ENCODE measurements at places on chromosomes 2 and 18. TPM values are rescaled to one million over a fixed set of nuclear protein-coding genes. Genes with fewer than 3 reads are reported as not detected.

DNA sequence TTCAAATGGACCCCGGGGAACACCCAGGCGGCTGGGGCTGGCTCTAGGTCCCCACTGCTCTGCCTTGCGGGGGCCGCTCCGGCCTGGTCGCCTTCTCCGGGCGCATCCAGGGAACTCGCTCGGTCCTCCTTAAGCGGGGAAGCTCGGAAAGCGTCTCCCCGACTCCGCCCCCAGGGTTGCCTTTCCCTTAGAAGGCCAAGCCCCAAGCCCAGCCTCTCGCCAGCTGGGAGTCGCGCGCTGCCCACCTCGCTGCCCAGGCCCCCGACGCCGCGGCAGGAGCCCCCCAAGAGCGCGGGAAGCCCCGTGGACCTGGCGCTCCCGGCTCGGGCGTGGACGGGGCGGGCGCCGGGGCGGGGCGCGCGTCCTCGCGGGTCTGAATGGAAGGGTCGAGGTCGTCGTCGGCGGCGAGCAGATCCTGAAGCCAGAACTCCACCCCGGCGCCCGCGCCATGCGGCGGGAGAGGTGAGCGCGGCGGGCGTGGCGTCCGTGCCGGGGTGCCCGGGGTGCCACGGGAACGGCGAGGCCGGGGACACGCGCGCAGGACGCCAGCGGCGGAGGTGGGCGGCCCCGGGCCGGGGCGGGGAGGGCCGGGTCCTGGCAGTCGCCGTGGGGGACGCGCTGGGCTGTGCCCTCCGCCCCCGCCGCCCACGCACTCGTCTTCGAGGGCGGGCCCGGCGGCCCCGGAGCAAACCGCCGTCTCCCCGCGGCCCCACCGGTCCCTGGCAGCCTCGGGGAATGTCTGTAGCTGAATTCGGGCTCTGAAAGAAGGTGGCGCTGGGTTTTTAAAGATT is at the start of gene BOK:
BOK (plus strand) TSS at position 214 of the 791 bp plus-strand sequence. CDS start 739 bp downstream, outside the sequence.
- H3K27ac ChIP-seq = no peak within 1 kb of the TSS
- DNase-seq = no peak
- no peaks in the 10 kb centered on the region for H3K4me1 ChIP-seq
- no peak within 1 kb of the TSS for H3K4me3 ChIP-seq
- peaks cover 52% of the 10 kb centered on the region for H3K27me3 ChIP-seq
- no peaks in the 10 kb centered on the region for H3K36me3 ChIP-seq

- DNase-seq = peak; percentile 10
- no peak overlapping the region for H3K27ac ChIP-seq
- H3K27me3 ChIP-seq = peaks cover 19% of the 10 kb centered on the region
Measured at GRCh38 chr2:242011167-242011513, 141.6 kb downstream of the RTP5 start.

- H3K4me1 ChIP-seq = peaks cover 36% of the 10 kb centered on the region
- H3K27ac ChIP-seq = peak overlapping the region; percentile 59
- no peaks in the 10 kb centered on the region for H3K27me3 ChIP-seq
- DNase-seq = no peak
- no peak overlapping the region for H3K4me3 ChIP-seq
Measured at GRCh38 chr2:68423966-68424650, 43.0 kb downstream of the FBXO48 start.

GRCh38 chr2:25283921-25284320 is 57.8 kb downstream of the DNMT3A start:
- DNase-seq = no peak
- H3K27ac ChIP-seq = peak overlapping the region; percentile 89
- H3K4me3 ChIP-seq = no peak overlapping the region
- H3K4me1 ChIP-seq = peaks cover 36% of the 10 kb centered on the region
- peaks cover 7% of the 10 kb centered on the region for H3K36me3 ChIP-seq

Gene SLC8A1
- total RNA-seq = 0.09 TPM

Gene HOXD4
- total RNA-seq = not detected

DNA sequence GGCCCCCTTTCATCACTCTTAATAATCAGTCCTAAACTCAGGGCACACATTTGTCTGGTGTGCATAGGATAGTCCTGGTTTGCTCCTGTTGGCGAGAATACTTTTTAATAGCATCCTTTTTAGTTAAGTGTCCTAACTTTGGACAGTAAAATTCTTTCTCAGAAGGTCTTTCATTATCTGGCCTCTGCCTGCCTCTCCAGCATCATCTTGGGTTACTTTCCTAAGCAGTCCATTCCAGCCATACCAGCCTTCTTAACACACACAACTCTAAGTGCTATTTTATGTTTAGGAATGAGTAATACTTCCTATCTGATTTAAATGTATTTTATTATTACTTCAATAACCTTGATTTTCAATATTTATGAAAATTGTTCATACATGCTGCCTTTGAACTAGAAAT is 151.0 kb downstream of the ACOXL start:
- H3K36me3 ChIP-seq = no peaks in the 10 kb centered on the region
- H3K27me3 ChIP-seq = no peaks in the 10 kb centered on the region
- H3K27ac ChIP-seq = no peak overlapping the region

Gene CD226
- 57.4 TPM for total RNA-seq

- no peak overlapping the region for H3K27ac ChIP-seq
- H3K36me3 ChIP-seq = no peaks in the 10 kb centered on the region
- no peak for DNase-seq
- no peak overlapping the region for H3K4me3 ChIP-seq
- H3K27me3 ChIP-seq = no peaks in the 10 kb centered on the region
- no peaks in the 10 kb centered on the region for H3K4me1 ChIP-seq
Measured at GRCh38 chr2:180944372-180944771, 36.0 kb upstream of the UBE2E3 start.

Gene ADCYAP1
- total RNA-seq = not detected

GRCh38 chr2:71545572-71546274 is 92.4 kb downstream of the DYSF start:
- H3K4me1 ChIP-seq = no peaks in the 10 kb centered on the region
- peaks cover 34% of the 10 kb centered on the region for H3K27me3 ChIP-seq
- DNase-seq = peak; percentile 14
- H3K36me3 ChIP-seq = no peaks in the 10 kb centered on the region
- H3K27ac ChIP-seq = no peak overlapping the region

GRCh38 chr2:197675711-197676188 is 363 bp upstream of the RFTN2 start:
- H3K4me3 ChIP-seq = no peak overlapping the region
- H3K27me3 ChIP-seq = no peaks in the 10 kb centered on the region
- H3K4me1 ChIP-seq = no peaks in the 10 kb centered on the region
- no peak for DNase-seq
- H3K36me3 ChIP-seq = no peaks in the 10 kb centered on the region

- no peaks in the 10 kb centered on the region for H3K36me3 ChIP-seq
- peak overlapping the region; percentile 63 for H3K27ac ChIP-seq
- H3K4me1 ChIP-seq = peaks cover 23% of the 10 kb centered on the region
- peak; percentile 40 for DNase-seq
Measured at GRCh38 chr2:73896362-73897239, 3.8 kb downstream of the ACTG2 start.

Gene C2orf81
- 7.5 TPM for total RNA-seq

Gene KCNS3
- total RNA-seq = not detected

Gene TEX44
- not detected for total RNA-seq

Gene OSBPL6
- 0.41 TPM for total RNA-seq

Data from T-cell (primary cell).